Vagina (tissue), 2 donors: ENCODE measurements at places on chromosomes 7 and 10. TPM values are rescaled to one million over a fixed set of nuclear protein-coding genes. Genes with fewer than 3 reads are reported as not detected.

DNA sequence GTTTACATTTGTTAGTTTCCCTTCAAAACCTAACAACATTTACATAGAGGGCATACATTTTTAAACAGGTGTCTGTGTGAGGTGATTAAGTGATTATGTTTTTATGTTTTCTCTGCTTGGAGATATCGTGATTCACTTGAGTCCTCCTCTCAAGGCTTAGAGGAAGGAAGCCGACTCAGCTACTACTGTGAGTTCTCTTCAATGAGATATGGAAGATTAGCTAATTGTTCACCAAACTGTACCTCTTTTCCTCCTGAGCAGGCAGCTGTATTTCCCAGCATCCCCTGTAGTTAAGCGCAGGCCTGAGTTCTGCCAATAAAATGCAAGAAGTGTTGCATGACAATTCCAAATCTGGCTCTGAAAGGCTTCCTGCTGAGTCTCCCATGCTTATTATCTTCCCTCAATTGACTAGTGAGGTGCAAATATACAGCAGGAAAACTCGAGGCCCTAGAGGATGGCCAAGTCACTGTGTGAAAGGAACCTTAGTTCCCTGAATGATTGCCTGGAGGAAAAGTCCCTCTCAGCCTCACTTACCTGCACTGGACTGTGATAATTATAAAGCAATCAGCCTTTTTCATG lies 528.7 kb downstream of the GRM8 start:
- DNase-seq, result no peak

DNA sequence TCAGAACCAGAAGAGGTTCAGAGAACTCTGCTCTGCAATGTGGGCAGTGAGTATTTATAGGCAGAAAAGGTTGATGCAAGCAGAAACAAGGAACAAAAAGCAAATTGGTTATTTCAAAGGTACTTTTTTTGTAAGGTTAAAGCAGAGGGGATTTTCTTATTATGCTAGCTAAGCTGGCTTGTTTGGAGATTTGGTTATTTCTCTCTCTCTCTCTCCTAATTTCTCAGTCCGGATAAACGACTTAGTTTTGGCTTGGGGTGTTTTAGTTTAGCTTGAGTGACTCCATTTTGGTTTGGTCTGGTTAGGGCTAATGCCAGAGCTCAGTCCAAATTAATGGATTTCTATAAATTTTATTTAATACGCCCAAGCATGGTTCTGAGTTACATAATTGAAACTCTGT lies 566.8 kb downstream of the SH2D4B start:
- no peak for DNase-seq

GRCh38 chr7:105691680-105692564 lies 110.6 kb upstream of the EFCAB10 start:
- DNase-seq, result no peak

DNA sequence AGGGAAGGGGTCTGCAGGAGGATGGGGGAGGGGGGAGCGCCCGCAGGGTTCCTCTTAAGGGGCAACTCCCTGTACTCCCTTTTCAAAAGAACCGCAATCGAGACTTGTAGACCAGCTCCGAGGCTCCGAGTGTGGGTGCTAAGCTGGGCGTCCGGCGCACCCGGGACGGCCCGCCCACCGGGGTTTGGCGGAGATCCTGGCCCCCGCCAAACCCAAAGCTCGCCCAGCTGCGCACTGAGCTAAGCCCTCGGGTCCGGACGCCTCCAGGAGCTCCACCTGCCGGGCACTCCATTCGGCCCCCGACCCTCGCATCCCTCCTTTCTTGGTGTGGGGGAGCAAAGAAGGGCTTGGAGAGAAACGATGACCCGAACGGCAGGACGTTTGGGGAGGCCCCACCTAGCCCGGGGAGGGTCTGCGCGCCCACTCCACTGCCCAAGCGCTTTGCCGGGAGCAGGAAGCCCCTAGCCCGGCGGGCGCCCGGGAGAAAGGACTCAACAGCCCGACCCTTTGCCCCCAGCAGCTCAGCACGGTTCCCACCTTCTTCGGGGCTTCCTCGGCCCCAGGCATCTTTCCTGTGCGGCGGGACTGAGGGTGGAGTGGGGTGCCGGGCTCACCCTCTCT lies 651 bp downstream of the AFAP1L2 start:
- DNase-seq, result no peak

- no peak for DNase-seq
Measured at GRCh38 chr10:95475827-95476468, 85.2 kb downstream of the SORBS1 start.

DNA sequence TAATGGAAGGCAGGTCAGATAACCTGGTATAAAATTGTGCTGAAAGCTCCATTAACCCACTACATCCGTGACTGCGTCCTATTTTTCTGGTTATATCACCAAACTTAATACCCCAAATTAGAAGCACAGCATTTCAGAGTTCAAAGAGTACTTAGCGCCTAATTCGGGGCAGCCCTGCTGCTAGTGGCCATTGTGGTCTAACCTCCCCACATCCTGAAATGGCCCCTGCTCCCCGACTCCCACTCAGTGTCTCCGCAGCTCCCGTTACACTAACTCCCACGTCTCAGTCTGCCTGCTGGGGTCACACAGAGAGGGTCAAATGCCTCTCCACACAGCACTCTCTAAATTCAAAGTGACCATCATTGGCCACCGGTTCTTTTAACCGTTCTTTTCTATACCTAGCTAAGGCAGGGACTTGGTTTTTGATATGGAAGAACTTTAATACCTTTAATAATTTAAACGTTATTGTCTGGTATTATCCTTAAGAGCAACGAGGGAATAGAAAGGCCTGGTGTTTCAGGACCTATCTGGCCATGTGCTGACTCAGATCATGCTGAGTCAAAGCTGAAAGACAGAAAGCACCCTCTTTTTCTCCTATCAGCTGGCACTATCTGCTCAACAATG lies 117.1 kb downstream of the KMT2E start:
- DNase-seq, result no peak

- DNase-seq, result no peak
Measured at GRCh38 chr10:125850766-125851731, 27.7 kb downstream of the BCCIP start.

The DLX5 gene
- total RNA-seq, result 3.7 TPM

The SPDYE9 gene
- not detected for total RNA-seq

The PSD gene
- 6.4 TPM for total RNA-seq

The FGL2 gene
- 7.4 TPM for total RNA-seq

The ACSL5 gene
- total RNA-seq, result 8.3 TPM
